ENCODE measurements at places on chromosomes 4 and X.

DNA sequence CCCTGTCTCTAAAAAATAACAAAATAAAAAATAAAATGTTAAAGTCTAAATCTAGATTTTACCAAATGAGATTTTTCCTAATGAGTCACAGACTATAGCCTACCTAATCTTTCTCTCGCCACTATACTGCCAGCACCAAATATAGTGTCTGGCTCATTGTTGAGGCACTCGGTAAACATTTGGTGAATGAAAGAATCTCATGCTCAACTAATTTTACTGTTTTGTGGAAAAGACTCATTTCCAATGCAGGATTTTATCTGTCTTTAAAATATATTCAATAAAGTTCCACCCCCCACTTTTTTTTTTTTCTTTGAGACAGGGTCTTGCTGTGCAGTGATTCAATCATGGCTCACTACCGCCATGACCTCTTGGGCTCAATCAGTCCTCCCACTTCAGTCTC is 71.5 kb downstream of the PLS3 start:
- no peak for DNase-seq

GRCh38 chr4:169841776-169842175 is 84.0 kb upstream of the HPF1 start:
- DNase-seq, result no peak

DNA sequence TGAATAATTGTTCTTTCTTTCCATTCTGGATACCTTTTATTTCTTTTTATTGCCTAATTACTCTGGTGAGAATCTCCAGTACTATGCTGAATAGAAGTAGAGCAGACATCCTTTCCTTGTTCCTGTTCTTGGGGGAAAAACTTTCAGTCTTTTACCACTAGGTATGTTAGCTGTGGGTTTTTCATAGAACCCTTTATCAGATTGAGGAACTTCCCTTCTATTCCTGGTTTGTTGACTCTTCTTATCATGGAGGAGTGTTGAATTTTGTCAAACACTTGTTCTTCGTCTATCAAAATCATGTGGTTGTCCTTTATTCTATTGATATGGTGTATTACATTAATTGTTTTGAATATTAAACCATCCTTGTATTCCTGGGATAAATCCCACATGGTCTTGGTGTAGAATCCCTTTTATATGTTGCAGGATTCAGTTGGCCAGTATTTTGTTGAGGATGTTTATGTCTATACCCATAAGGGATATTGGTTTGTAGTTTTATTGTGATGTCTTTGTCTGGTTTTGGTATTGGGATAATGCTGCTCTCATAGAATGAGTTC is 23.6 kb downstream of the SH3BP2 start:
- DNase-seq, result no peak

GRCh38 chr4:25486171-25486570 is 109.1 kb downstream of the ANAPC4 start:
- no peak for DNase-seq

GRCh38 chr4:11548597-11549082 is 119.9 kb upstream of the HS3ST1 start:
- no peak for DNase-seq

DNA sequence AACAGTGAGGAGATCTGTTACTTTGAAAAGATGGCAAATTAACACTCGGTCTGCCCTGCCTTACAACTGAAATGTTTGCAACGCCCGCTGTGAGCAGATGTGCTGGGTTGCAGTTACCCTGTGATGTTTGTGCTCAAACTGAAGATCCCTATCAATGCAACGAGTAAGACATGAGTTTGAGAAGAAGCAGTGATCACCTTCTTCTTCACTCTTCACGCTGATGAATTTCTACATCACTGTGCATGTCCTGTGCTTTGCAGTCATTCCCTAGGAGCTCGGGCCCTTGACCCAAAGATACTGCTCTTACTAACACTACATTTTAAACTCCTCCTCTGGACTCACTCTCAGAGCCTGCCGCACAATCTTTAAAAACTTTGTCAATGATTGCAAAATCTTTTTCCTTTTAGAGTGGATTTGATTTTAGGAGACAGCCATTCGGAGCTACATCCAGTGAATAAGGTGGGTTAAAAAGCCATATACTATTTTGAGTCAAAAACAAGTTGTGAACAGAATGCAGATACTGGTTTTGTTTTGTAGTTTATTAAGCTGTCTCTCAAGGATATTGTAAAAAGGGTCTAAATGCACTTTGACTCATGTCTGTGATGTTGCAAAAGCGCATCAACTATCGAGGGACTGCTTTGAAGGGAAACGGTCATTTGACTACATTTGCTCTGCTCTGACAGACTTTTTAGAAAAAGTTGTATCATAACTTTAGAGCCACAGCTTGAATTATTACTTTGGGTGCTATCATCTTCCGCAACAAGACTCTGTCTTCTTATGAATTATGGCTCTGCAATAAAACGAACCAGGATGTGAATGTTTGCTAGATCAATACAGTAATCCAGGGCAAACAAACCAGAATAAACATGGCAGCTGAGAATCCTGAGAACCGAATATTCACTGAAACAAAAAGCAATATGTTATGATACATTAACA is 5.7 kb upstream of the RHOH start:
- DNase-seq, result no peak

GRCh38 chrX:17738737-17739535 is 1.6 kb downstream of the SCML1 start:
- DNase-seq, result no peak
